ENCODE measurements at places on chromosomes 13 and 19.
A peak's percentile ranks its signal among the peaks of the same experiment; 100 is the strongest.

DNA sequence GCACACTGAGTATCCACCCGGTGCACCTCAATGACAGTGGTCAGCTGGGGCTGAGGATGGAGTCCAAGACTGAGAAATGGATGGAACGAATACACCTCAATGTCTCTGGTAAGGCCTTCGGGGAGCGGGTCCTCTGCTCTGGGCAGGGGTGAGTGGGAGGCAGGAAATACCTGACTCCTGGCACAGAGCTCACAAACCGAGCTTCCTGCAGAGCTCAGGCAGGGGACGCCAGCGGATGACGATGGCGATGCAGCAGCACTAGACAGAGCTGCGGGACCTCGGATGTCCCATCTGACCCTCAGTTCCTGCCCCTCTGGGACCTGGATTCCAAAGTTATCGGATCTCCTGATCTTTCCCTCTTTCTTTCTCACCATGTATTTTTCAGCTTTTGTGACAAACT, 3.8 kb downstream of the CD22 start:
- peak; percentile 20 for DNase-seq

- peak; percentile 49 for DNase-seq
Measured at GRCh38 chr19:14385492-14385891, 4.2 kb downstream of the ADGRE5 start.

- DNase-seq: peak; percentile 86
Measured at GRCh38 chr19:3061182-3062161, 823 bp downstream of the TLE5 start.

- DNase-seq: no peak
Measured at GRCh38 chr19:52234406-52234805, 35.0 kb upstream of the ZNF766 start.

- no peak for DNase-seq
Measured at GRCh38 chr13:91747186-91747585, 348.8 kb downstream of the GPC5 start.

GRCh38 chr13:49214917-49215376, 5.2 kb upstream of the MLNR start:
- peak; percentile 71 for DNase-seq

DNA sequence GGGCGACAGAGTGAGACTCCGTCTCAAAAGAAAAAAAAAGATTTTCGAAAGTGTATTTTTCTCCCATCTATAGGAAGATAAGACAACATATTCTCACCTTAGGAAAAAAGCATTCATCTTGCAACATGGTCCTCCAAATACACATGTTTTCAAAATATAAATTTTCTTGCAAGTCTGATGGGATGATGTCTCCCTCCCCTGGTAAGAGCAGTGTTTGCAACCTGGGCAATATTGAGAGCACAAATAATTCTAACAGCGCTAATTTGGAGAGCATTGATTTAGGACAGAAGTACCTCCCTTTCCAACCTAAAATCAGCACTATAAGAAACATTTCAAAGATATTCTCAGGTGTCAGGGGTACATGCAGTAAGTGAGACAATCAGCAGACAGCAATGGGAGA, 61.0 kb upstream of the SHISA2 start:
- no peak for DNase-seq

- no peak for DNase-seq
Measured at GRCh38 chr13:26458196-26458749, 99.2 kb upstream of the WASF3 start.

DNA sequence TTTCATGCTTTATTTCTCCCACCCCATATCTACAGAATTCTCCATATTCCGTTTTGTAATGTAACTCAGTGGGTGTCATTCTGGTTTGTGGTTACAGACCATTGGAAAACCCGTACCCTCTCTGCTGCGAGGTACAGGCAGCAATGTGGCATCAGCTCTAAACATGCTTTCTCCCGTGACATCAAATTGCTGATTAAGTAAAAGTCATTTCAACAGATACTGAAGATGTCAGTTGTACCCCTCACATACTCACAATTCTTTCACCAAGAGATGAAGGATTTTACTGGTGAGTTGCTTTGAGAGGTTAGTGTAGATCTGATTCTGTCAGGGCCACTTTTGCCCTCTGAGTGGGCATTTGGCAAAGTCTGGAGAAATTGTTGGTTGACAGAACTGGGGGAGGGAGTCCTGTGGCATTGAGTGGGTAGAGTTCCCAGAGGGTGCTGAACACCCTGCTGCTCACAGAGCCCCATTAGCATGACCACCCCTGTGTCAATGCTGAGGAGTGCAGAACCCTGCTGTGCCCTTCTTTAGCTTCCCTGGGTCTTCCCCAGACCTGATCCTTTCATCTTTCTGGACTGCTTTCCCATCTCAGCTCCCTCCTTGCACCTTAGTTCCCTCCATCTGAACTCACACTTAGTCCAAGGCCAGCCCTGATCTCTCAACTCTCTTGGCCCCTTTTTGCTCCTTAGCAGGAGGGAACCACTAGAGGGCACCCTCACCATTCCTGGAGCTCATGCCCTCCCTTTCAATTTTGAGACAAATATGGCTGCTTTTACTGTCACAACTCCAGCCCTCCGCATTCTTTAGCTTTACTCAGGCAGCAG, 39.9 kb upstream of the CEACAM8 start:
- DNase-seq: no peak

- DNase-seq: no peak
Measured at GRCh38 chr19:15374796-15375440, 4.7 kb downstream of the AKAP8 start.

DNA sequence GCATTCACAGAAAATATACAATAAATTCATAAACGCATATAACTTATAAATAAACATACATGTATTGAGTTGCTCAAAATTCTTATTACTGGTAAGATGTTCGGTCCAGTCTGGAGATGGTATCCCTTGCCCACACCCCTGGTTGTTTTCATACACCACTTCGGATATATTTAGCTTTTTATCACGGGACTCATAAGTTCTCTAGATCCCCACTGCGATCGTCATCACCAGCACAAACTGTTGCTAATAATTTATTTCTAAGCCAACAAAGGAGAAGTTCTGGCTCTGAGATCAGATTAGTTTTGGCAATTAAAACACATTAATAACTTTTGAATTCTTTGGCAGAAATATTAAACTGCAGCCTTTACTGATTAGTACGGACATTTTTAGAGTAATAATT, 23.0 kb upstream of the SGCG start:
- no peak for DNase-seq
